Stimulated activated CD8-positive, alpha-beta memory T cell treated with anti-CD3 and anti-CD28 coated beads, Interleukin-7, amount 100 ng/mL, for 24 hours (primary cell): ENCODE measurements at places on chromosomes 11 and 22.

GRCh38 chr11:64396079-64396591, 37.2 kb downstream of the RPS6KA4 start:
- DNase-seq, result no peak

- DNase-seq, result peak; percentile 29
These were observed 50.0 kb downstream of the C11orf58 start for GRCh38 chr11:16788141-16789062.

- DNase-seq, result no peak
These were observed 34.7 kb upstream of the NRIP3 start for GRCh38 chr11:9038541-9038940.

- no peak for DNase-seq
These were observed 476.4 kb downstream of the INSC start for GRCh38 chr11:15591112-15591537.

- no peak for DNase-seq
These were observed 12.8 kb downstream of the DGCR2 start for GRCh38 chr22:19109198-19110063.

- DNase-seq, result no peak
These were observed 13.7 kb downstream of the EHD1 start for GRCh38 chr11:64864473-64865285.

- no peak for DNase-seq
These were observed 7.2 kb upstream of the STT3A start for GRCh38 chr11:125585487-125585886.
